ENCODE measurements at places on chromosomes 7 and 10.

- no peak for DNase-seq
These were observed 297.9 kb downstream of the DGKB start for GRCh38 chr7:14604606-14605005.

GRCh38 chr7:7183061-7183837 lies 905 bp downstream of the C1GALT1 start:
- peak; percentile 34 for DNase-seq

DNA sequence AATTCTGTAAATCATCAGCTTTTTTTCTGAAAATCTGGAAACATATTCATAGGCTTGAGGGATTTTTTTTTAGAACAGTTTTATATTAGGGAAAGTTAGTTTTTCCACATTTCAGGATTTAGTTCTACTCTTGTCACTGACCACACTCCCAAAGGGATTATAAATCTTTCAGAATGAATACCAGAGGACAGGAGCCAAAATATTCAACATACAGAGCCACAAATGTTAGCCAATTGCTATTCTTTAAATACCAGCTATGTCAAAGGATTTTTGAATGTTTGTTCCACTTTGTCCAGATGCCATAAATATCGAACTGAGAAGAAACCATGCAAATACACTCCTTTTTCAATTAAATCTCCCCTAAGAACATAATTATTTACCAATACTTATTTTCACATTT lies 50.7 kb downstream of the ODAD2 start:
- no peak for DNase-seq

- DNase-seq: no peak
These were observed 95.2 kb downstream of the WDR37 start for GRCh38 chr10:1151076-1152033.

GRCh38 chr7:114522081-114522480 lies 107.5 kb downstream of the FOXP2 start:
- no peak for DNase-seq

DNA sequence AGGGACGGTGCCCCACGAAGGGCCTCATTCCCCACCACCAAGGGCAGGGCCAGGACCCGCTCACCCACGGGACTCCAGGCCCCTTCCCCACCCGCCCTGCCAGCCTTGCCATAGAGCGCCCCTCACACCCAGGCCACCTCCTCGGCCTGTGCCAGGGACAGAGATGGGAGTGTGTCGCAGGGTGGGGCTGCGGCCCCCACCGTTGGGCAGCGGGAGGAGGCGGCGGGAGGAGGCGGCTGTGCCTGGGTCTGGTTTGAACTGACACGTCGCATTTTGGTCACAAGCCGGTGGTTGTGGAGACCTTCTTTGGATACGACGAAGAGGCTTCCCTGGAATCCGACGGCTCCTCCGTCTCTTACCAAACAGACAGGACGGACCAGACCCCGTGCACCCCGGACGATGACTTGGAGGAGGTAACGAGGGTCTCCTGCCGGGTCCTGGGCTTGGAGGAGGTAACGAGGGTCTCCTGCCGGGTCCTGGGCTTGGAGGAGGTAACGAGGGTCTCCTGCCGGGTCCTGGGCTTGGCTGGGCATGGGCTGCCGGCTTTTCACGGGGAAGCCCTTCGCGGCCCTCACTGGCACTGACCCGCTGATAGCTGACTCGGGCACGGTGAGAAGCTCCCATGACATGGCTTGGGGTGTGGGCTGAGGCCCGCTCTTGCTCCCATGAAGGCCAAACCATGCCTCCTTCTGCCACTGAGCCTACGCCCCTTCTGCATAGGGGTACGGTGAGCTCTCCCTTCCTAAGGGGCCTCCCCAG lies 46.4 kb upstream of the DPYSL4 start:
- no peak for DNase-seq
